ENCODE measurements at places on chromosomes 3 and 15.

DNA sequence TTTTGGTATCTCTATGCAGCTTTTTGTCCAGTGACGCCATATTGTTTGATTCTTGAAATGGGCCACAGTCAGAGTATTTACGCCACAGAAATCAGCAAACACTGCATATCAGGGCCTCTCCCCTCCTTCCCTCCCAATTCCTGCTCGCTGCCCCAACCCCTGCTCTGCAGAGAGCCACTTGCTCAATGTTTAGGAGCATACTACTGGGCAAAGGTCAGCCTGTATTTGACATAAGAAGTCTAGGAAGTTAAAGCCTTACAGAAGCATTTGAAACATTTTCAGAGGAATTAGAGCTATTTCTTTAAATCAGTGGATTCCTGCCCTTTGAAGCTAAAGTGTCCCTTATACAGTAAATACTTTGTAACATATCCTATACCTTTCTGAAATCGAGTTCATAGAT is 17.4 kb upstream of the RARB start:
- no peak for DNase-seq

DNA sequence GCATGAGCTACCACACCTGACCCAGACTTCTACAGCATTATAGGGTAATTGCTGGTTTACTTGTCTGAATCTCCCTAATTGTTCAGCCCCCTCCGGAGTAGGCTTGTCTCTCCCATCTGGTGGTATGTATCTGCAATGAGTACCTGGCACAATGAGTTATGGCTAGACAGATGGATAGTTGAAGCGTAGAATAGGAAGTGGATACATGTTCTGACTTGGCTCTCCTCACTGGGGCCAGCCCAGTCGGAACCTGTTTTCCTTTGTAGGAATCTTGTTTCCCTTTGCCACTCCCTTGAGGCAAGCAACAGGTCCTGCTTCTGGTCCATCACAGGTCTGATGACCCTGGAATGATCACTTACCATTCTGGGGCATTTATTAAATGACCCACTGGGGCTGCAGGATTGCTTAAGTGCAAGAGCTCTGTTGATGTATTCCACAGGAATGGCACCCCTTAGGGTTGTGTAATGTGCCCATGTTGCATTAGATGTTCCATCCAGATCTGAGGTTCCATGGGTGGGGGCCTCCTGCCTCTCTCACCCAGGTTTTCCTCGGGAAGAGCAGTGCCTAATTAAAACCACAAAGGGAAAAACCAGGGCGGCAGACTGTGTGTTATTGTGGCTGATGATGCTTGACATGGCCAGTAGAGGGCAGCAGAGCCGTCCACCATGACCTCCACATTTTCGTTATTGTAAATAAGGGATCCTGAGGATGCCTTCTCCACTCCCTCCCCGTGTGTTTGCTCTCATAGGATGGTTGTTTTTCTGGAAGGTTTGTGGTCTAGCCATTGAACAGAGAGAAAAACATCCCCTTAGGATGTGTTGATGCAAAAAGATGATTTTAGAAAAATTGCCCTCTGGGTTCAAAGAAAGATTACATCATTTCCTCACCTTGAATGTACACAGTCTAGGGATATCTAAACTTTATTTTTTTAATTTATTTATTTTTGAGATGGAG is 58.0 kb downstream of the CMTM8 start:
- peak; percentile 70 for DNase-seq

DNA sequence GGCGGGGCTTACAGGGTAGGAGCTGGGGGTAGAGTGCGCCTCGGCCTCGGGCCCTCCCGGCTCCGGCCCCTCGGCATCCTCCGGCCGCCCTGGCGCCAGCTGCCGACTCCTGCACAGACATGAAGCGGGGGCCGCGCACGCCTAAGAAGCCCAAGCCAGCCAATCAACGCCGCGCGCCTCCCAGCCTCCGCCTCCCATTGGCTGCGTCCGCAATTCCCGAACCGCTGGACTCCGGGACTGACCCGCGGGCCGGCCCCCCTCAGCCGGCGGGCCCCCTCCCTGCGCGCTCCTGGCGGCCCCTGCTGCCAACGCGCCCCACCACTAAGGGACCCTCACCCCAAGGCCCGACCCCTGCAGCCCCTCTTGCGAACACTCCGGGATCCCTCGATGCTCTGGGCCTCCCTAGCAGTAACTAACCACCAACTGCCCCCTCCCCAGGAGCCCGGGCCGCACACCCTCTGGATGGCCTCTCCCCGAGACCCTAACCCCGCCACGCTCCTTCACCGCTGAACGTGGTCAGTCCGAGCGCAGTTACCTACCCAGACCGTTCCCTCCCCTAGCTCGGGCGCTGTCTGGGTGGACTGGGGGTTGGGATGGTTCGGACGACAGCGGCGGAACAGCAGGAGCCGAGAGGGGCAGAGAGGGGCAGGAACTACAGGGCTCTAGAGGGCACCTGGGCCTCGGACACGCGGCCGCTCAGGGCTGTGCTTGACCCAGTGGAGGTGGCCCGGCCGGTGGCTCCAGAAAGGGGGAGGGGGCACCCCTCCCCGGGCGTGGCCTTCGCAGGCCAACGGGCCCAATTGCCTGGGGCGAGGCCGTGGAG is 5.0 kb downstream of the GATA2 start:
- peak; percentile 77 for DNase-seq

DNA sequence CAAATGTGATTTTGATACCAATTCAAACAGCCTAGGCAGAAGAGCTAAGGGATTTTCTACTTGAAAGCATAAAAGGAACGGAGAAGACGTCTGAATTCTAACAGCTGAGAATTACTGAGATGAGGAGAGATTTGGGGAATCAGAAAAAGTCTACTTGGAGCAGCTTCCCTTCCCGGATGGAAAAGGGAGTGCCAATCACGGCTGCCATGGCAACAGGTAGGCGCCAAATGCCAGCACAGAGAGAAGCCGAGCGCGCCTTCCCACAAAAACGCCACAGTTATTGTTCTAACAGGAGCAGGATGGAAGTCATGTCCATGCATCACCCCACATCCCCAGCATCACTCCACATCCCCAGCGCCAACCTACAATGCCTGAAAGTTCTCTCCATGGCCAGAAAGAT is 63.5 kb upstream of the PRR20G start:
- DNase-seq, result no peak

GRCh38 chr3:129231331-129232119 is 17.9 kb upstream of the COPG1 start:
- no peak for DNase-seq

GRCh38 chr3:134325061-134325705 is 49.1 kb downstream of the AMOTL2 start:
- DNase-seq, result no peak

- DNase-seq, result no peak
Measured at GRCh38 chr3:193605876-193606275, 12.9 kb downstream of the OPA1 start.

DNA sequence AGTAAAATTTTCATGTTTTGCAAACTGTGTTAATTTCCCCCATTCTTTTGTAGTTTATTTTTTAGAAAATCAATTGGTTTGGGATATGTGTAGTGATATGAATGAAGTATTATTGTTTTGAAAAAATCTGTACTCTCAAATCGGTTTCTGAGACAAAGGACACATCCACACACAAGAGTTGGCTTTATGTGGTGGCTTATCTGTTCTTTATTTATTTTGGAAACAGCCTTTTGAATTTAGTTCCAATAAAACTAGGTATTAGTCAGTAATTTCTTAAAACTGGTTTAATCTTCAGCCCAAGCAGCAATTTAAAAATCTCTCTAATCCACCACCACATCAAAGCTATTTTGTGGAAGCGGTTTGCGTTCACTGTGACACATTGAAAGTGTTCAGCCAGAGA is 741.5 kb upstream of the GRM7 start:
- no peak for DNase-seq

- DNase-seq, result no peak
Measured at GRCh38 chr3:3089017-3089416, 21.2 kb downstream of the IL5RA start.

DNA sequence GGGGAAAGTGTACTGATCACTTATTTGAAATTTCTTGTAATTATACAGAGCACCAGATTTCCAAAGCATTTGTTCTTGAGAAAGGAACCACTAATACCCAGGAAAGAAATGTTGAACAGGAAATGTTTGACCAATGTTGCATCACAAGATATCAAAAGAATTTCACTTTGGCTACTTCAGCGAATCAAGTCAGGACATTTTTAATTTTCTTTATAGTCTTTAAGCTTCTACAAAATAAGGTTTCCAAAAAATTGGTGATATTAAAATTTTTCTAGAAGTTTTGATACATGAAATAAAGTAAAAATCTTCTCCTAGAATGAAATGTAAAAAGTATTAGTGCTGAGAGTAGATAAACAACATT is 421.9 kb downstream of the MECOM start:
- DNase-seq, result no peak

GRCh38 chr3:23845326-23846216 is 39.8 kb downstream of the UBE2E1 start:
- DNase-seq, result no peak

- no peak for DNase-seq
Measured at GRCh38 chr3:123287962-123288302, 86.2 kb downstream of the SEC22A start.

DNA sequence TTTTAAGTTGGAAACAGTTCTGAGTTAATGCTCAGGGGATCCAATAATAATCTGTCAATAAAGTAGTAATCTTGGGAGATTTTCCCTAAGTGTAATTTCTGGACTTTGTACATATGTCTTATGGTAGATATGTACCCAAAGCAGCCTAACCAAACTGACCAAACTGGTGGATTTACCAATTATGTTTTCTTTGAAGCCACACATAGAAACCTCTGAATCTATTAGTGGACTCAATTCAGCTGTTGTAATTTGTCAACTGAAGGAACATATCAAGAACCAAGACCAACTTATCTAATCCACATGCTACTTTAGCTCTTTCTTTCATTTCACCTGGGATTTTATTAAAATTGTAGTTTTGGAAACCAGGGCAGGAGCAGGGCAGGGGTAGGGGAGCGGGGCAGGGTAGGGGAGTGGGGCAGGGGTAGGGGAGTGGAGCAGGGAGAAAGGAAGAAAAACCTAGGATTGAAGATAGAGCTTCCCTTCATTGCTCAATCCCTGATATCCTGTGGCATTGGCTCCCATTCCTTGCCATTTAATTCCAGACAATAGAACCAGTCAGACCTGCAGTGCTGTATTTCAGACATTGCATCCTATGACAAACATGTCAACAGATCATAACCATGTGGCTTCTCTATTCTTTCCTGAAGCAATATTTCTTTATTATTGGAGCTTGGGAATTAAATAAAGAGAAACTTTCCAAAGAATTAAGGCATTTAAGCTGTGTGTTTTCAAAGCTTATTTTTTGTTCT is 101.8 kb downstream of the NFKBIZ start:
- no peak for DNase-seq

GRCh38 chr3:123320221-123320620 is 118.5 kb downstream of the SEC22A start:
- DNase-seq, result no peak

DNA sequence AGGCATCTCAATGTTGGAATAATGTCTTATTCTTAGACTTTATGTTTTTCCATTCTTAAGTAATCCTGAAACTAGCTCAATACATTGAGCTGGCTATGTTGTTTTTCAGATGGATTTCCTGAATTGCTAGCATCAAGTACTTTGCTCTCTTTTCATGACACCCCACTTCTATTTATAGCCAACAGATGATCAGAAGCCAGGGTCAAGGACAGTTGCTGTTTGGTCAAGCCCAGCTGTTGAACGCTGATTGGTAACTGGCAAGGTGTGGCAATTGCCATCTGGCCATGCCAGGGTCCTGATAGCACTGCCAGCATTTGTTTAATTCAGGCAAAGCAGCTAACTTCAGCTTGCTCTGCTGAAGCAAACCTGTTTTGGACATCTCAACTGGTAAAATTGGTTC is 46.2 kb upstream of the PLCL2 start:
- DNase-seq, result no peak

GRCh38 chr3:25177041-25177440 is 251.0 kb upstream of the RARB start:
- no peak for DNase-seq

DNA sequence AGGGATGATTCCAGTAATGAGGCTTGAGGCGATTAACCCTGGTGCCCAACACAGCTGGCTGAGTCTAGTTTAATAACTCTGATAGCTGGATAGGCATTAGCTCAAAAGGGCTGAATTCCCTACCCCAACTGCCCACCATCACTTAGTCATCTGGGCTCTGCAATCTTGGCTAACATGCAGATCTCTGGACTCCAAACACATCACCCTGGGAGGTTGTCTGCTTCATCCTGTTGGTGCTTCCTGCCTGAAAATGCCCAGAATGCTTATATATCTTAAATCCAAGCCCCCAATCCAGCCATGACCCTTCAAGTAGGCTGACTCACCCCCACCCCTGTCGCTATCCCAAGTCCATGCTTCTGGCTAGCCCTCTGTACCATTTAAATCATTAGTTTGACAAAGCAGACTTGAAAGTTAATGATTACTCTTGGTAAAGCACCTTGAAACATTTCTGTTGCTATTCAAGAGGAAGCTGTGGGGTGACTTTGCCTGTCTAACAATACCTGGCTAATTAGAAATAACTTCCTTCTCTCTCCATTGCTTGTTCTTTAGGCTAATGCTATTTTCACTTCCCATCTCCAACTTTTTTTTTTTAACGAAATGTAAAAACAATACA is 107.0 kb upstream of the RORA start:
- DNase-seq, result no peak

DNA sequence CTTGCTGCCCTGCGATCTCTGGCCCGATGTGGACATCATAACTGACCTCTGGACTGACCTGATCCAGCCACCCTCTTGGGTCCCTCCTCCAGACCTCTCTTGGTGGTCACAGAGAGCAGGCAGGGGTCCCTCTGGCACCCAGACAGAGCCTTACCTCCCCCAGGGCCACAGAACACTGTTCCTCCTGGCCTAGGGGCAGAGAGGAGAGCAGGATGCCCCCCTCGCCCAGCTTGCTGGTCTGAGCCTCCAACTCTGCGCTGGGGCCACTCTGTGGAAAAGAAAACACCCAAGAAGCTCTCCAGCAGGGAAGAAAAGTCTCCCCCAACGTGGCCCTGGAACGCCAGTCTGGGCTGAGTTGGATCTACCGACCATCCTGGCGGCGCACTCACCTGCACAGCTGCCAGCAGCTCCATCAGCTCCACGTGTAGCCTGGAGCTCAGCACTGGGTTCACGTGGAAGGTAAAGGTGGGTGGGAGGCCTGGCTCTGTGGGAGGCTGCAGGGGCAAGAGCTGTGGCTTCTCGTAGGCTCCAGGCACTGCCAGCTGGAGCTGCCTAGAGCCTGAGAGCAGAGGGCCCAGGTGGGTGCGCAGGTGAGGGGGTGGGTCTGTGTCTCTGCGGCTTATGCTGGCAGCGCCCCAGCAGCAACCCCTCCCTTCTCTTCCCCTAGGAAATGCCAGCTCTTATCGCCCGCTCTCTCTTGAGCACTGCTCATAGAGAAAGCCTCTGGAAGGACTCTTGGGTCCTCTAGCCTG is 6.0 kb downstream of the PLA2G4F start:
- DNase-seq, result no peak

DNA sequence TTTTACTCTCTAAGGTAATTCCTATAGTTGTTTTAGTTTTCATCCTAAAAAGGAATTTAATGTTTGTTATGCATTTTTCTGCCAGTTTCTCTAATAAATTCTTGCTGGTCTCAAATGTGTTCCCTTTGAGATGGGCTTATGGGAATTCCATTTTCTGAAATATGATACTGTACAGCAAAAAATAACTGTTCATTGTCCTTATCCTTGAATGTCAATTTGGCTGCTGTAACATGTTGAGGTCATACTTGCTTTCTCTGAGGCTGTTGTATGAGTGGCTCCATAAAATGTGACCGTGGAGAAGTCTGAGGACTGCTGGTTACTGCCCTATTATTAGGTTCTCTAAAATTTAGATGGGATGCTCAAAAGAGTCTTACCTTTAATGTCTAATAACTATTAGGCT is 266.5 kb downstream of the ADAMTS17 start:
- no peak for DNase-seq

- DNase-seq, result no peak
Measured at GRCh38 chr15:33314069-33314468, 3.3 kb downstream of the RYR3 start.

- DNase-seq, result no peak
Measured at GRCh38 chr15:80020731-80021130, 38.7 kb upstream of the ZFAND6 start.
